Pancreas (tissue), 10 donors: ENCODE measurements at places on chromosomes 2 and 18.

GRCh38 chr18:47215554-47216138 lies 35.8 kb downstream of the SKOR2 start:
- peak; percentile 23 for DNase-seq

GRCh38 chr2:164187121-164187520 lies 434.2 kb downstream of the GRB14 start:
- no peak for DNase-seq

DNA sequence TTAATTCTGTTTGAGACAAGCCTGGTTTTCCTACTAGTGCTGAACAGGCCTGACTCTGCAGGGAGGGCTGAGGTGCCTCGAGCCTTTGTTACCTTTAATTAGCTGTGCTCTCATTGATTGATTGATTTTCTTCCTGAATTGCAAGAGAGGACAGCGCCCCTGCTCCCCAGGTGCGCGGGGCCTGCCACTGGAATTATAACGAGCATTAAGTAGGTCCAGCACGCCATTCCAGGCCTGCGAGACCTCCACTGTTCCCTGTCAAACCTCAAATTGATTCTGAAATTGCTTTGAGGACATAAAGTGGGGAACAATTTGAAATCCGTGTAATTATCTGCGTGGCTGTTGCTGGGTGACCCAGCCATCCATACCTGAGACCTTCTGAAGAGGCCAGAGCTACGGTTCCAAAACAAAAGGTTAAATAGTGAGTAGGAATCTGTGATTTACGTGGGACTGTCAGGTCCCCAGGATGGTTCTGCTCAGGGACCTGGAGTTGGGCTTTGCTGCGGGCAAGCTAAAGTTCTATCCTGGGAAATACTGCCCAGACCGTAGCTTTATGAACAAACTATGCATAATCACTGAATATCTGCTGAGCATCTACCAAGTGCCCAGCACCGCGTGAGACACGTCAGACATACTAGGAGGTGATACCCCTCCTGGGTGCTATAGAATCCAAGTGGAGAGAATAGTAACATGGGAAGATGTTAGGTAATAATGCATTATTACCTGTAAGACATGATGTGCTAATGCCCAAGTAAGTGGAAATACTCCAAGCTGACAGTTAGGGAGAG lies 104.1 kb downstream of the ZBTB7C start:
- DNase-seq: no peak

DNA sequence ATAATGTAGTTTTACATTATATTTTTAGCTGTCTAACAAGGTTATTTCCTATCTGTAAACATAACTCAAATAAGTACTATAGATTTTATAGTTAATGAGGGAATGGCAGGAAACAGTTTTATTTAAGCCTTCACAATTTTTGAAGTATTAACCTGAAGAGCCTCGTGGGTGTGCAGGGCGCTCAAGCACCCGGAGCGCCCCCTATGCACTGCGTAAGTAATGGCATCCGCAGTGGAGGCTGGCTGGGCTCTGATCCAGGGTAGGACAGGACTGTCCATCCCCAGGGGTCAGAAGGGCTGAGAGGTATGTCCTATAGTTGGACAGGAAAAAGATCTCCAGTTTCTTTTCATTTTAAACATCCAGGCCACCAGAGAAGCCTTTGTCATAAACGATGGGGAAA lies 8.2 kb upstream of the GBX2 start:
- no peak for DNase-seq

- DNase-seq: no peak
These were observed 203.0 kb downstream of the SP3 start for GRCh38 chr2:173762221-173762620.

GRCh38 chr18:8389391-8390340 lies 219.6 kb upstream of the RAB12 start:
- DNase-seq: peak; percentile 84

GRCh38 chr2:24382363-24383073 lies 22.2 kb upstream of the ITSN2 start:
- peak; percentile 64 for DNase-seq

DNA sequence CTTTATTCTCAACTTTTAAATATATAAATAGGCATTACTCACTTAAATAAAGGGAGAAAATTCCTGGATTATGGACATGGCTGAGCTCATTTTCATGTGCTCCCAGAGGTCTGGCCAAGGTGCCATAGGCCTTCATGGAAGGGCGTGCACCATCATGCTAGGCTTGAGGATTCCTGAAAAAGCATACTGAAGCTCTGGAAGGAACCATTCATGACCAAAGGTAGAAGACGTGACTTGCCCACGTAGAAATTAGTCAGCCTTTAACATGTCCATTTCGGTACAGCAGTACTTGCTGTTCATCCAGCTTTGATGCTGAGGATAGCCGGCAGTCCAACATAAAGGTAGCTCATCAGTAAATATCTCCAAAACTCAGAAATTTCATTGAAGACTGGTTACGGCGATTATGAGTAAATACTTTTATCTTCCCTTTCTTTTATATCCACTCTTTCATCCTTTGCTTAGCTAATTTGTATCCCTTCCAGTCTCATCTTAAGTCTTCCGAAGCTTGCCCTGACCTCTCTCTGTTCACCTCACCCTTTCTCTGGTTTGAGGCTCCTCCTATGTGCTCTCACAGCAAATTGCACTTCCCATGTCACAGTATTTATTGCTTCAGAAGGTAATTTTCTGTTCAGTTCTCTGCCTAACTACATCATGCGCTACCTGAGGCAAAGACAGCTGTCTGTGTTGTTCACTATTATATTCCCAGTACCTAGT lies 32.3 kb upstream of the ASNSD1 start:
- DNase-seq: no peak

- DNase-seq: no peak
These were observed 13.3 kb upstream of the CCDC85A start for GRCh38 chr2:56170504-56170903.

DNA sequence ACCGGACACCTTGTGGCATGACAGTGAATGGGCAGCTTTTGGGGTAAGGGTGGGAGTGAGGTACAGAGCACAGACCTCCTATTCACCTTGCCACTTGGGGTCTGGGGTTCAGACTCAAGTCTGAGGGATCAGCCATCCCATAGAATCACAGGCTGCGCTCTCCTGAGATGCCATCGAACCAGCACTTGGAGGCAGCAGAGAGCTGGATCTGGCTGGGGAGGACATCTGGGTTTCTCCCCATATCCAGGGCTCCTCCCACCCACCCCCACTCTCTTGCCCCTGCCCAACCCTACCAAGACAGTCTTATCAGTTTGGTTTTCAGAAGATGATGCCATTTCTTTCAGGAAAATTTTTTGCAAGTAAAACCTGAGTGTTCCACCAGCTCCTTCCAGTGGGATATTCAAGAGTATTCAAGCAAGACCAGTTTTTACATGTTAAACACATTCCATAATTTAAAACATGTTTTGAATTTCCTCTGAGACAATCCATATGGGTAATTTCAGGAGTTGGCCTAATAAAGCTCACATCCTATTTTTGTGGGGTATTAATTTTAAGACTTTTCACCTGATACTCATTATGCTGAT lies 29.2 kb upstream of the TEX44 start:
- peak; percentile 13 for DNase-seq

GRCh38 chr2:141035846-141036420 lies 1094.9 kb downstream of the LRP1B start:
- no peak for DNase-seq

GRCh38 chr2:215949991-215950404 lies 63.4 kb downstream of the MREG start:
- DNase-seq: no peak

GRCh38 chr18:10797896-10798295 lies 272.1 kb downstream of the NAPG start:
- no peak for DNase-seq

- DNase-seq: no peak
These were observed 582.4 kb upstream of the RAB6C start for GRCh38 chr2:129396980-129397599.

DNA sequence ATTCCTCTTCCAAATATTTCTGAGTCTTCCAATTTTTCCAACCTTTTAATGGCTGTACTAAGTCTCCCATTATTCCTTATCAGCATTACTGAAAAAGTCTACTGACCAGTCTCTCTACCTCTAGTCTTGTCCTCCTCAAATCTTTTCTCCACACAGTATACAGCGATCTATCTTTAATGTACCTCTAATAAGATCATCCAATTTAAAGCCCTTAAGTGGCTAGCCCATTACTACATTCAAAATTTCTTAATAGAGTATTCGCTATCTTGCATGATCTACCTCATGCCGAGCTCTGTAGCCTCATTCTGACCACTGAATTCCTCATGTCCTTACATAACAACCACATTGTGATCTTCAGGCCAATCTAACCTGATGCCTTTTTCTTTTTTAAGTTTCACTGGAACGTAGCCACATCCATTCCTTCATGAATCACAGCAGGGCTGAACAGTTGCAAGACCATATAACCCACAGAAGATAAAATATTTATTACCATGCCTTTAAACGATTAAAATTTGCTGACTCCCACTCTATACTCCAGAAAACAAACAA lies 57.9 kb downstream of the SLC66A3 start:
- no peak for DNase-seq

DNA sequence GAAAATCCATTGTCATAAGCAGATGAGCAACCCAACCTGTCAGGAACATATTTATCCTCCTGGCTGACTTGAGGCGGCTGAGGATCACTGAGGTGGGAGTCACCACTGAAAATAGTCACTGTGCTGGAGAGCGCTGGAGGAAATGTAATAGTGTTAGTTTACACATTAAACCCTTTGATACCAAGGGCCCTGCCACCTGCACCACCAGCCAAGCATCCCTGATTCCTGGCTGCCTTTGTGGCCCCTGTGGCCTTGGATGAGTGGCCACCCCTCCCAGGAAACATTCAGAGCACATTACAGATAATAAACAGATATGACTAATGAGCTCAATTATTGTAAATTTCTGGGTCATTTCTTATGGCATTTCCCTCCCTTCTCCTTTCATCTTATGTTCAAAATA lies 105.9 kb downstream of the LYPD1 start:
- no peak for DNase-seq

GRCh38 chr18:60445341-60445740 lies 72.8 kb upstream of the MC4R start:
- no peak for DNase-seq

DNA sequence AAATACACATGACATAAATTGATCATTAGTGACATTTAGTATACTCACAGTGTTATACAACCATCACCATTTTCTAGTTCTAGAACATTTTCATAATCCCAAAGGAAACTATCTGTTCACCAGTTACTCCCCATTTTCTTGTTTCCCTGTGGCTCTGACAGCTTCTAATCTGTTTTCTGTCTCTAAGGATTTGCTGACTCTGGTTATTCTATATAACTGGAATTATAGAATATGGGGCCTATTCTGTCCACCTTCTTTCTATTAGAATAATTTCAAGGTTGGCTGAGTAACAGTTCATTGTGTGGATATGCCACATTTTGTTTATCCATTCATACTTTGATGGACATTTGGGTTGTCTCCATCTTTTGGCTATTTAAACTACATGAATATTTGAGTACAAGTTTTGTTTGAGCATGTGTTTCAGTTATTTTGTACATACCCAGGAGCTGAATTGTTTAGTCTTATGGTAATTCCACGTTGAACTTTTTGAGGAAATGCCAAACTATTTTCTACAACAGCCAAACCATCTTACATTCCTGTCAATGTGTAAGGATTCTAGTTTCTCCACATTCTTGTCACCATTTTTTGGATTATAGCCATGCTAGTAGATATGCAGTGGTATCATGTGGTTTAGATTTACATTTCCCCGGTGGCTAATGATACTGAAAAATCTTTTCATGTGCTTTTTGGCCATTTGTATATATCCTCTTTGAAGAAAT lies 20.5 kb downstream of the KIAA1328 start:
- DNase-seq: no peak

DNA sequence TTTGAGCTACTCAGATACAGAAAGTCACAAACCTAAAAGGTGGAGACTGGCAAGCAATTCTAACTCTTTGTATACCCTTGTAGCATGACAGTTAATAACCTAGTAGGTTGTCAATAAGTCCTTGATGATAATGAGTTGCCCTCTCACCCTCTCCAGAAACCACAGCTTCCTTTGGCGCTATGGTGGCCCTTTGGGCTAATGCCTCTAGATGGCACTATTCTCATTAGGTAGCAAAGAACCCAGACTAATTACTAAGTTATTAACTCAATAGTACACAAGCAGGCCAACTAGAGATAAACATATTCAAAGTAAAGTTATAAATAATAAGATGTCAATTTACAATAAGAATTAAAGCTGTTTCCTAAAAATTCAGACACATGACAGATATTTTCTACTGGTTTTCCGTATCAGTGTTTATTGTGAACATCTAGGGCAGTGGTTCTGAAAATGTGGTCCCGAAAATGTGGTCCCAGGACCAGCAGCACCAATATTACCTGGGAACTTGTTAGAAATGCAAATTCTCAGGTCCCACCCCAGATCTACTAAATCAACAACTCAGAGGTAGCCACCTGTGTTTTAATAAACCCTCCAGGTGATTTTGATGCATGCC lies 41.1 kb downstream of the LDAH start:
- DNase-seq: no peak

- no peak for DNase-seq
These were observed 24.6 kb upstream of the EPB41L3 start for GRCh38 chr18:5568416-5568815.

- no peak for DNase-seq
These were observed 1655.3 kb upstream of the ACVR2A start for GRCh38 chr2:146189541-146189940.

DNA sequence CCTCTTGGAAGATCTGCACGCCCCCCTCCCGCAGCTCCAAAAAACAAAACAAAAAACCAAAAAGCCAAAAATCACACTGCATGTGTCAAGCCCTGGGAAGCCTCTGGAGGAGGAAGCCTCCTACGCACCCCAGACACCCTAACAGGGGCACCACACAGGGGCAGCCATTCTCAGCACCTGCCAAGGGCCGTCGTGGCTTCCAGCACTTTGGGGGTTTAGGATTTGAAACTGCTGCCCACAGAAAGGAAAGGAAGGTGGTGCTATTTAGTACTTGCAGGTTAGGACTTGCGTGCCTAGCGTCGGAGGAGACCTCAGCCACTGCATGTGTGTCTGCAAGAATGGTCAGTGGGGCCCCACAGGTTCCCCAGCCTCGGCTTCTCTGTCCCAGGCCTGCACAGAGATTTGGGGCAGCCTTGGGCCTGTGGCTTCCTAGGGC lies 419 bp upstream of the GPR55 start:
- no peak for DNase-seq

GRCh38 chr2:149028377-149028776 lies 10.1 kb upstream of the LYPD6B start:
- no peak for DNase-seq

GRCh38 chr2:57180042-57180567 lies 866.5 kb upstream of the VRK2 start:
- DNase-seq: no peak

- no peak for DNase-seq
These were observed 2.4 kb upstream of the ID2 start for GRCh38 chr2:8679567-8679826.

GRCh38 chr2:20177556-20178248 lies 47.2 kb downstream of the SDC1 start:
- DNase-seq: no peak
